Left hindlimb (tissue), 1 donor: ENCODE measurements at places on chromosomes 6 and 20.

GRCh38 chr6:56387621-56388414 lies 140.4 kb upstream of the COL21A1 start:
- no peak for DNase-seq

GRCh38 chr6:6482256-6482655 lies 106.3 kb upstream of the LY86 start:
- no peak for DNase-seq

- DNase-seq = no peak
Measured at GRCh38 chr6:160679402-160679769, 15.3 kb upstream of the LPA start.

GRCh38 chr6:166540631-166541331 lies 45.7 kb downstream of the RAMACL start:
- DNase-seq = no peak

DNA sequence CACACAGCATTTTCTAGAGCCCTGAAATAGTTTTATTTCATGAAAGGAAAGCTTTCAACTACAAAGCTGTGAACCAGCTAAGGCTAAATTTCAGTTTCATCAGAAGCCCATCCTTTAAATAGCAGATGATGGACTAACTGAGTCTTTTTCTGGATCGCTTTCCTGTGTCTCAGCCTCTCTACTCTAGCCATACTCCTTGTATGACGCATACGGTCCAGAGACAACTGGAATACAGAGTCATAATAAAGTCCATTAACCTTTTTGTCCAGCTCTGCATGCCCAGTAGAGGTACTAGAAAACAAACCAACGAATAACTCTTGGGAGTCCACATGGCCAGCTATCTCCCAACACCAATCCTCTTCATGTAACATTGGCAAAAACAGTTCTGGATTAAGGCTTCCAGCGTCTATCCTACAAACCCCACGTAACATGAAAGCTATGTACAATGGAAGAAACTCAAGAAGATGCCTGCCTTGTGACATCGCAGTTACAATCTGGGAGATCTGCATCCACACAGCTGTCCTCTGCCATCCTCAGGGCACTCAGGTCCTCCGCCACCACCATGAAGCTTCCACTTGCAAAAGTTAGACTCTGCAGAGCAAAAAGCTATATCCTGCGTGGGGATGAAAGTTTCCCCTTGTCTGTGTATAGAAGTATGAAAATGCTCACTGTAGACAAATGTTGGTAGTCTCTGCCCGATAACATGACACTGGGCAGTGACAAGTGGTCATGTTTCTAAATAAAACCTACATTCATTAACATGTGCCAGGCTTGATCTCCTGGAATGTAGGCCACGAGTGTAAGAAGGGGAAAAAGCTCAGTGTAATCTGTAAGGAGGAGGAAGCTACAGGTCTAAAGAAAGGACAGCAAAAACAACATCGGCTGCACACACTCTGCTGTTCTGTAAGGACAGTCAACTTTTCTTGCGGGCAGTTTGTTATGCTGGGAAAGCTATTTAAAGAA lies 360.4 kb downstream of the ESR1 start:
- DNase-seq = no peak

DNA sequence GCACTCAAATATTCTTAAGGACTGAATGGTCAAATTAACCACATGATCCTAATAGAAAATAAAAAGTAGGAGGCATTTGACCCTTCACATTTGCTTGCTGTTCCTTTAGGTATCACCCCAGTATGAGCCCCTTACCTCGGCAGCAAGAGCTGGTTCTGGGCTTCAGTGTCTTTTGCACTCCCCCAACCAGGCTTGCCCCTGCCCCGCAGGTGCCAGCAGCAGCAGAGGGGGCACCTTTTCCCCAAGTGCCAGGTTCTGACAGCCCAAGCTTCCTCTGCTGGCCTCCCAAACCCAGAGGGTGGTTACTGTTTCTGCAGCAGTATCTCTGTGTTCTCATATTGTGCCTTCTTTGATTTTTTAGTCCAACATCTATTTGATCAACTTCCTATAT lies 23.2 kb downstream of the UBE2V1 start:
- no peak for DNase-seq
